GOT3 (cell line): ENCODE measurements at places on chromosomes 12 and 14.

DNA sequence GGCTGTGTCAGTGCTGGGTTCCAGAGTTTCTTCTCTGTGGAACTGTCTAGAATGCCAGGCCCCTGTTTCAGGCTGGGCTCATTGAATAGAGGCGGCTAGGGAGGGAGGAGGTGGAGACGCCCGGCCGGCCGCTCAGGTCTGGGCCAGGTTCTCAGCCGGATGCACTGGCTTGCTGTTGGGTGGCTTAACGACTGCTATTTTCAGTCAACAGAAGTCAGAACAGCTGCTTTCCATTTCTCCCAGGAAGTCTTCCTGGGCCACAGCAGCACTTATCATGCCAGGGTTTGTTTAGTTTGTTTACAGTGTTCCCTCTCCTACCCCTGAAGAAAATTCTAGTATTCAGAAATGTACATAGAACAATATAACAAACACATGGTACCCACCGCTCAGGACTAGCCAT, 26.0 kb upstream of the VPS37B start:
- DNase-seq = no peak

DNA sequence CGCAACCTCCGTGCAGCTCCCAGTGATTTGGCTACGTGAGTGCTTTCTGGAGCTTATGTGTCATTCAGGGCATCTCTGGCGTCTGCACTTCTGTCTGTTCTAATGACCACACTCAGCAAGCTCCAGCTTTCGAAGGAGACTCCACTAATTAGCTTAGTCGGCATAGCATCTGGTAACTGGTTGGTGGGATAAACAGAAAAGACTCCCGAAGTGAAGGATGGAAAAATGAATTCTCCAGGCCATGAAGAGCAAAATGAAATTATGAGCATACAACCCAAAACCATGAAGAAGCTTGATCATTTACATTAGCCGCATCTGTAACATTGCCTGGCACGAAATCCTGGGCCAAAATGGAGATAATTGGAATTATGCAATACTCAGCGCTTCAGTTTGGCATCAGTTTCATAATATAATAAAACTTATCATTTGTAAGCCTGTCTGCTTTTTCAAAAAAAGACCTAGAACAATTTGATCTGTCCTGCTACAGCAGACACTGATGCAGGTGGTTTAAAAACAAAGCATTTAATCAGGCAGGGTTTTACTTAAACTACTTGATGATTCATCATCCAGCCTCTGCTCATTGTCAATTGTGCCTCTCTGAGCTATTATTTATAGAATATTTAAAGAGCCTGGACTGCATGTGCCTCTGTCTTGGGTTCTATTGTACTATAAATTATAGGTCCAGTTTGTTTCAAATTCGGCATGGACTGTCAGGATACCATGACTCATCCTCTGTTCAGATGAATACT, 87.4 kb downstream of the SYT1 start:
- DNase-seq = no peak

DNA sequence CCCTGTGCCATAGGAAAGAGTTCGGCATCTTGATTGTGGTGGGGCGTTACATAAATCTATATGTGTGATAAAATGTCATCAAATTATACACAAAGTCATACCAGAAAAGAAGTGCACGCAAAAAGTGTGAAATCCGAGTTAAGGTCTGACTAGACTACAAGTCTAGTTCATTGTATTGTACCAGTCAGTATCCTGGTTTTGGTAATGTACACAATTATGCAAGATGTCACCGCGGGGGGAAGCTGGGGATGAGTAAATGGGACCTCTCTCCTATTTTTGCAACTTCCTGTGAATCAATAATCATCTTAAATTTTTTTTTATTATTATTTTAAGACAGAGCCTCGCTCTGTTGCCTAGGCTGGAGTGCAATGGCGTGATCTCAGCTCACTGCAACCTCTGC, 43.2 kb upstream of the BCL11B start:
- DNase-seq = no peak

- DNase-seq = no peak
These were observed 378.5 kb upstream of the MGAT4C start for GRCh38 chr12:86634456-86635410.

GRCh38 chr12:12331244-12331771, 18.7 kb downstream of the MANSC1 start:
- no peak for DNase-seq

DNA sequence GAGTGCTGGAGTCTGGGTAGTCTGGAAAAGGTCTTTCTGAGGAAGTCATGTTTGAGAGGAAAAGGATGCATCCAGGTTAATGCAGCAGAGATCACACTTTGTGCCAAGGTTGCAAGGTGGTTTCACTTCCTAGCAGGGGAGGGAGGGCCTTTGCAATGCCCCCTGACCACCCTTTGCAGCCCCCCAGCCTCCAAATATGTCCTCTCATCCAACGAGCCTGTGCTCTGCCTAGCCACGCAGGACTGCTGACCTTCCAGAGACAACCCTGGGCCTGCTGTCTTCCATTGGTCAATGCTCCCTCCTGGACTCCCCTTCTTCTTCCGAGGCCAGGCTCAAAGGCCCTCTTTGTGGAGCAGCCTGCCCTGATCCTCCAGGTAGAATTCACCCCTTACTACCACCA, 47.3 kb upstream of the TUNAR start:
- DNase-seq = no peak

DNA sequence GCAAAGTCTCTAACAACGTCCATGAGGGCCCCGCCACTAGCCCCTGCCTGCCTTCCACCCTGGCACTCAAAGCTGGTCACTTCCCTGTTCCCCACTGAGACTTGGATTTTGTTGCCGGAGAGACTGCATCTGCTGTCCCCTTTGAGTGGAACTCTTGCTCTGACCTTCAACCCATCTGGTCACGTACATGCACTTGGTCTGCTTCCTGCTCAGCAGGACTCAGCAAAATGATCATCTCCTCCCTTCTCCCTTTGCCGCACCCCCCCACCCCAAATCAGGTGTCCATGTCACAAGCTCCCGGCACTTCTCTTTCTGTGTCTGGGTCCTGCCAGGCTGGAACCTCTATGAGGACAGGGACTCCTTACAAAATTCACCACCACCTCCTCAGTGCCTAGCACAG, 180.9 kb downstream of the CHST11 start:
- no peak for DNase-seq

DNA sequence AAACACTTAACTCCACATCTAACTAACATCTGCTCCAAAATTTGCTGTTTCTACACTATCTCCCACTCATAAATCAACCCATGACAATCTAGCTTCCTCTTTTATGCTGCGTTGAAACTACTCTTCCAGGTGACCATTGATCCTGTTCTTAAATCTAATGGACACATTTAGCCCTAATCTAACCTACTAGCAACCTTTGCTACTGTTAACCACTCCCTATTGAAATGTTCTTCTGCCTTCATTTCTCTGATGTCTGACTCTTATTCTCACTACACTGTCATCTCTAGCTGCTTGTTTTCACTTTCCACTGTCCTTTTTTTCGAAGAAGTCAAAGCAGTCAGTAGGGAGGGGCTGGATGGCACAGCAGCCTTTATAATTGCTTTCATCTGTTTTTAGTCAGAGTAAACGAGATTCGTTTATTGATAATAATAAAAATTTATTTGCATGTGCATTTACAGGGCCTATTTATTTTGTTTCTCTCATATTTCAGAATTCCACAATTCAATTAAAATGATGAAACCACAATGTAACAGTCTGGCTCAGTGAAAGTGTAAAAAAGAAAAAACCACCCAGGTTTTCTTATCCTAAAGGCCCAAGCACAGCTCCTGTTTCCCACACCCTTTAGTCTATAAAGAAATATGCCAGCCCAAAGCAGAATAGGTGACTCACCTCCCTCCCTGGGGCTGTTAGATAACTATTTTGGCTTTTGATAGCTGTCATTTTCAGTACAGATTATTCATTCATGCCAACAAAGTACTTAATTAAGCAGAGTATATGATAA, 44.9 kb downstream of the ATP2B1 start:
- DNase-seq = no peak

DNA sequence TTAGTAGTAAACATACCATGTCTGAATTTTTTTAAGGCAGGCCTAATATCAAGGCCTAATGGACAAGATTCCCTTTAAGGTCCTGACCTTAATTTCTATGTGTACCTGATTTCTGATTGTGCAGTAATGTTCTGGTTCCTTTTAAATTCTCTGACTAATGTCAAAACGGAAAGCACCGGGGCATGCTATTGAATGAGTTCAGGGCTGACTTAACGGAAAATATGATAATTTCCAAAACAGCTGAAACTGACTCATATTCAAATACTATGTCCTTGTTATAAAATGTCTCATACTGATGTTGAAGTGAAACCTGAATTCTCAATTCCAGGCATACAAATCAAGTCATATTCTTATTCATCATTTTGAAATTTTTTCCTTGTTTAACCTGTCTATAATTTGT, 6.7 kb downstream of the TAS2R43 start:
- DNase-seq = no peak

DNA sequence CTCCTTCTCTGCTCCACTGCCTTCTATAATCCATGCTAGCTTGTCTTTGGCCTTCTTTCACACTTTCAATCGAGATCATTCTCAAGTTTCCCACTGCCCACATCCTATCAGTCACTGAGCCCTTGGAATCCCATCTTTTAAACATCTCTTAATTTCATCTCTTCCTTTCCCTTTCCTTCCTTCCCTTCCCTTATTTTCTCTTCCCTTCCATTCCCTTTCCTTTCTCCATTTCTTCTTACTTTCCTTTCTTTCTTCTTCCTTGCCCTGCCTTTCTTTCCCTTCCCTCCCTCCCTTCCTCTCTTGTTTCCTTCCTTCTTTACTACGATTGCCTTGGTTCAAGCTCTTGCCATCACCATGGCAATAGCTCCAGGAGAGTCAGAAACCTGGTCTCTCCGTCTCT, 183.8 kb downstream of the EMP1 start:
- DNase-seq = no peak

DNA sequence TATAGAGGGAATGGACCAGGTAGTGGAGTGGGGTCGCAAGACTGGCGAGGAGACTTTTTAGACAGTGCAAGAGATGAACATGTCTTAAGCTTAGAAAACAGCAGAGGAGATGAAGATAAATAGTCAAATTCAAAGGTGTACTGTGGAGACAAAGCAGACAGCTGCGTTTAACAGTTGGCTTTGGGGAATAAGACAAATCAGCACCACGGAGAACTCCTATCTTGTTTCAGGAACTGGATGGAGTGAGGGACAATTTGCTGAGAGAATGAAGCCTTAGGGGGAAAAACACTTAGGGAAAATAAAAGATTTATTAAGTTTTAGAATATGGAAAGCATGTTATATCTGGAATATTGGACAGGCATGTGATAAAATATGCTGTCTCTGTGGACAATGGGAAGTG, 458.8 kb downstream of the GLT1D1 start:
- DNase-seq = no peak

DNA sequence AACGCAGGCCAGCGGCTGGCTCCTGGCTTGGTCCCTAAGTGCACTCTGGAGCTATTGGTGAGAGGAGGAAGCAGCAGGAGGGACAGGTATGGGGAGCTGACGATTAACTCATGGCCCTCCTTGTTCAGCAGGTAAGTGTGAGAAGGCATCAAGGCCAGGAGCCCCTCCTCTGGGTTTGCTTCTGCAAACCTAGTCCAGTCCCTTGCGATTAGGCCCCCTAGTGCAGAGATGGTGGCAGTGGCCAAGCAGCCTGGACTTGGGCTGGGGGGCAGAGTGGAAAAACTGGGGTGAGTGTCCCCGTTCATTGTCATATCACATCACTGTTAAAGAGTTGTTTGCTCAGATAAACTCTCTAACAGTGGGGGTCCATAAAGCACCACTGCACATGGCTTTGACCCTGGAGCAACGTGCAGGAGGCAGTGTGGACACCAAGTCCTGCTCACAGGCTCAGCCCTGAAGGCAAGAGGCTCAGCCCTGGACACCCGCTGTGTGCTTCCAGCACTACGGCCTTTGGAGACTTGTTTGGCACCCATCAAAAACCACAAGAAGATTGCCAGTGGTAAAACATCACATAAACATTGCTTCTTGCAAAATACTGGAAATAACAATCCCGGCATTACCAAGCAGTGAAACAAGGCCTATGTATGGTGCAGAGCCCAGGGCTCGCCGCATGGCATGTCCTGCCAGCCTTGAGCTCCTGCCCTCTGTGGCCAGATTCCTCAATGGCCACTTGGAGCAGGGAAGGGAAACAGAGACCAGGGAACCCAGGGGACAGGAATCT, 184.3 kb upstream of the RTL1 start:
- no peak for DNase-seq

DNA sequence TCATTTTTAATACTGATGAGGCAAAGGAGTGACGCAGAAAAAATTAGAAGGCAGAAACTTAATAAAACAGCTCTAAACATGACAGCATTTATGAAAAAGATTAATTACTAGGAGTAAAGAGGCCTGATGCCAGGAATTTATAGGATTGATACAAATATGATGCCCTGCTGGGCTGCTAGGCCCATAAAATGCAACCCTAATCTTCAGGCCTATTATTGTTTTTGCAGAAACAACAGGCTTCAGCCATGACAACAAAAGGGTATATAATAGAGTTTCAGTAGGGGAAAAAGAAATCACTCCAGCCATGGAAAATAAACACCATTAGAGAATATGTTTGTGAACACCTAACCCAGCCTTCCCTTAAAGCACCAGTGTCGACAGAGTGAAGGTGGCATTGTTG, 50.6 kb downstream of the OTX2 start:
- no peak for DNase-seq

GRCh38 chr14:91108941-91109611, 4.8 kb upstream of the DGLUCY start:
- DNase-seq = no peak

DNA sequence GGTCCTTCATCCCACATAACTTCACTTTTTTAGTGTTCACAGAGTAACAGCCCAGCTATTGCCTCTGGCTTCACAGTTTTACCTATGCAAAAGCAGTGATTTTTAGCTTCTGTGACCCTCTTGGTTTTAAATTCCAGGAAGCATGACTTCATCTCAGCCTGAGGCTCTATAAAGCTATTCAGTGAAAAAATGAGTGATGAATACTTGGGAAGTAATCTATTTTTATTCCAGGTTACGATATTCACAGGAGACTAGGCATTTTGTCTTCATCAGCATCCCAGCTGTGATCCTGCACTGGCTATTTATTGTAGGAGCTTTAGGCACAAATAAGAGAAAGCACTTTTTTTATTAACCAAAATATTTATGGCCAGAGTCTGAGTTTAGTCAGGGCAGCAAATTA, 164.8 kb downstream of the SNAPC1 start:
- DNase-seq = no peak

DNA sequence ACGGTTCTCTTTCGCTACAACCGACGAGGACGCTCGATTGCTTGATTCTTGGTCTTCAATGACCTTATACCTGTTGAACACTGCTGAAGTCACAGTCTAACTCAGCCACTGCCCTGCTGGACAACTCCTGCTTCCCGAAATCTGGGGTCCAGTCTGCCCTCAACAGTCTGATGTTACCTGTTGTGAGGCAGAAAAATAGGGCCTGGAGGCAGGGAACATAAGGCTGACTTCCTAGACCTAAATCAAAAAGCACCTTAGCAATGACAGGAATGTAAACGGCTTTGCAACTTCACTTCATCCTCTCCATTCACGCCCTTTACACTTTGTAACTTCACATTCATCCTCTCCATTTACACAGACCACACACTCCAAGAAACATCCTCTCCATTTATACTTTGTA, 597 bp upstream of the GLTP start:
- no peak for DNase-seq
